ENCODE measurements at places on chromosomes 2 and 18.

DNA sequence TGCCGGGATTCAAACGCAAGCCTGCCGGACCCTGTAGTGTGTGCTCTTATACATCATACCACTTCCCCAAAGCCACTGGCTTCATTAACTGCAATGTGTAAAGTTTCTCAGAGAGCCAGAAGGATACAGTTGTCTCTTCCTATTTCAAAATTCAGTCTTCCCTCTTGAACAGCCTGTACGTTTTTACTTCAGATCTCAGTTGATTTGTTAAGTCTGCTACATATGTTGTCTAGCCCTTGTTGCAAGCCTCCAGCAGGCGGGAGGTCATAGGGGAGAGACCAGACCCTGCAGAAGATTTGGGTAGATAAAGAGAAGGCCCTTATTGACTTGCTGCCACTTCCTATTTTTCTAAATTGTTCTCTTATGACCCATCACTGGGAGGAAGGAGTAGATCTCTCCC is 56.2 kb downstream of the ARHGEF33 start:
- no peak for DNase-seq

DNA sequence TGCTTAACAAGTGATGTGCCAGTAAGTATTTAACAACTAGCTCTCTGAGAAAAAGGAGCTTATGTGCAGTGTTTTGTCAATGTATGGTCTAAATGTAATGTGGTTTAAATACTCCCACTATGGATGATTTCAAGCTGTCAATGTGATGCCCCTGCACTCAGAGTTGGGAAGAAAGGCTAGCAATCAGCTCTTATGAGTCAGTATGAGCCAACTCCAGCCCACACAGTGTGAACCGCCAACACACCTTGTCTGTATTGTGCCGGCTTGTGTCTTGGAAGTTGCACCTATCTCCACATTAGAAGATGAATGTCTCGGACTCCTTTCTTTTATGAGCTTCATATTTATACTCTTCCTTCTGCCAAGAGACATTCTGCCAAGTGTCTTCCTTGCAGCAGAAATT is 703.8 kb upstream of the RAB6C start:
- DNase-seq = no peak

DNA sequence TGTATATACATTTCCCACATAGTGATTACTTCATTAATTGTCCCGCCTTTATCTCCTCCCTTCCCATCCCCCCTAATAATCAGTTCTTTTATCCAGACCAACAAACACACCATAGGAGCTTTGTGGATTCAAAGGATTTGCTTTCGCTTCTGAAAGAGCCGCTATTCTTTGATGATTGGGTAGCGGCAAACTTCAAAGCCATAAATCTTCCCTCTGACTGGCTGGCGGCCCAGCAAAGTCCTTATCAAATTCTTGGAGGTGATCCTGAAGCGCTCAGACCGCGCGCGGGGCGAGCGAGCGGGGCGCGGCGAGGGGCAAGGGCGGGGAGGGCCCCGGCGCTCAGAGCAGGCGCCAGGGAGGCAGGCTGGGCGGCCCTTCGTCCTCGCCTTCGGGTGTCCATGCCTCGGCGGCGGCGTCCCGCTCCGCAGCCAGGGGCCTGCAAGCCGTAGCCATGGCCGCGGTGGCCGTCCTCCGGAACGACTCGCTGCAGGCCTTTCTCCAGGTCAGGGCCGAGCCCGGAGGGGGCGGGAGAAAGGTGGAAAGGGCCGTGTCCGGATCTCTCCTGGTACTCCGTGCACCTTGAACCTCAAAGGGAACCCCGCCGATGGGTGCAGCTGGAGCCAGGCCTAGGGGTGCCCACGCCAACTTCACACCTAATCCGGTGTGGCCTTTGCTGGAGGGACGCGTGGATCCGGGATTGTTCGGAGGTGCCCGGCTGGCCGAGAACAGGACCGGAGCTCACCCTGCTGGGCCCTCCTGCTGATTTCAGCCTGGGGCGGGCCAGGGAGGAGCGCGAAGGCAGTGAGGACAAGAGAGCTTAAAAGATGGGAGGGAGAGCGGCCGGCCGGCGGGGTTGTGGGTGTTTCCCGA is at the start of gene SP5:
SP5 (plus strand) TSS at position 276 of the 870 bp plus-strand sequence; CDS start at position 452, 176 bp downstream.
- no peak for DNase-seq

GRCh38 chr2:174485788-174486562 is 854 bp downstream of the GPR155 start:
- no peak for DNase-seq

GRCh38 chr2:29213888-29214291 is 98.7 kb downstream of the CLIP4 start:
- no peak for DNase-seq

DNA sequence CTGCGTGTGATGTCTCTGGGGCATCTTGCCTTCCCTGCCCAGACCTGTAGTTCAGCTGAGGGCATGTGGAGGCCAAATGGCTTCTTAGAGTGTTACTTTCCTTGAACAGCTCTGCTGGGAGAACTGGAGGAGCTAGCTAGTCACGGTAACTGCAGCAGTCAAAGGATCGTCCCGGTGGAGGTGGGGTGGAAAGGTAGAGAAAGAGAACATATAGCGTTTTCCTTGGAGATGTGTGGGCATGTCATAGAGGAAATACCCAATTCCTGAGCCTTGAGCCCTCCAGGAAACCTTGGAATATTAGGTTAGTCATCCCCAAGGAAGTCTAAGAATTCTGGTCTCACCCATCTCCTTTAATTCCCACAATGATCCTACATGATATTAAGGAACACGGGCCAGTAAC is 33.5 kb upstream of the IL37 start:
- DNase-seq = no peak

GRCh38 chr2:174835797-174836255 is 71.6 kb upstream of the CHRNA1 start:
- peak; percentile 60 for DNase-seq

GRCh38 chr18:63240531-63241316 is 78.8 kb downstream of the BCL2 start:
- no peak for DNase-seq

DNA sequence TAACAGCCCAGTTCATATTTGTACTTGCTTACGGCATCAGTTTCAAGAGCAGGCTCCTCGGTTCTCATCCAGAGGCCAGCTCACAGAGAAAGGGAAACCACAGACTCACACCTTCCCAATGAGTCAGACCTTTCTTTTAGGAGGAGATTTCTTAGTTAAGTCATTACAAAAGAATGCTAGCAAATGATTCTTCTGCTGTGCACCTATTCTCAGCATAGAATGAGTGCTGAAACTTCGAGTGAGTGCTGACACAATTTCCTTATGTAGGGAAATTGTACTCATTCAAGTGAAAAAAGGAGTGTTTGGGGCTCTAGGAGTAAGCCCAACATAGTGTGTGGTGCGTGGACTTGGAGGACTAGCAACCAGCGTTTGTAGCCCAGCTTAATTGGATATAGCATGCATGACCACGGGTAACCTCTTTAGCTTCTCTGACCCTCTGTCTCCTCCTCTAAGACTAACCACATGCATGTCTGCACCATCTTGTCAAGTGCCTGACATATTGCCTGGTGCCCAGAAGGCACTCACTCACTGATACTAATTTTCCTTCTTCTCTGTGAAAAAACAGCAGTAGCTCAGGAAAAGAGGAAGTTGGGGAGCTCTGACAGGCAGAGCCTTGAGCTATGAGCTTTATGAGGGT is 87.0 kb downstream of the ALPK2 start:
- peak; percentile 56 for DNase-seq

GRCh38 chr2:141805302-141805701 is 325.5 kb downstream of the LRP1B start:
- no peak for DNase-seq

GRCh38 chr2:122737429-122738077 is 982.1 kb downstream of the TSN start:
- no peak for DNase-seq

DNA sequence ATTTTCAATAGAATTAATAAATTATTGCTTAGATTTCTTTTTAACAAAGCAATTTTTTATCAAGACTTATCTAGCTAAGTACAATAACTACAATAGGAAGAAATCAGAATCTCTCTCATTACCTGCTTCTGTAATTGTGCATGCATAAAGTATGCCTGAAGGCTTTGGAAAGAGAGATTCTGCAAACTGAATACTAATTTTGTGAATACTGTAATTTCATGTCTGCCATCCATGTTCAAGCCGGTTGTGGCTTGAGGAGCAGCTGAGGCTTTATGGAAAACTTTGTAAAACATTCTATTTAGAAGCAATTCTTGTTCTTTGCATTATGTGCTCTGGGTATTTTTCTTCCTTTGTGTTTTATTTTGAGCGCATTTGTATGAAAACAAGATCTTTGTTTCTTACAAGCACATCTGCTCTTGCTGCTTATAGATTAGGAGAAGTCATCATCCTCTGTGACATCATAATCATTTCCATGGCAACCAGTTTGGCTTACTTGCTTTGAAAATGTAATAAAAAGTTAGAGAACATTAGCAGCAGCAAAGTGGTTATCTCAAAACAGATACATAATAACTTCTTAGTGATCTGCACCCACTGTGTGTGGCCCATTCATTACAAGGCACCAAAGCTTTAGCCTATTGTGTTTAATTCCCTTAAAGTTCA is 16.0 kb upstream of the IKZF2 start:
- no peak for DNase-seq

DNA sequence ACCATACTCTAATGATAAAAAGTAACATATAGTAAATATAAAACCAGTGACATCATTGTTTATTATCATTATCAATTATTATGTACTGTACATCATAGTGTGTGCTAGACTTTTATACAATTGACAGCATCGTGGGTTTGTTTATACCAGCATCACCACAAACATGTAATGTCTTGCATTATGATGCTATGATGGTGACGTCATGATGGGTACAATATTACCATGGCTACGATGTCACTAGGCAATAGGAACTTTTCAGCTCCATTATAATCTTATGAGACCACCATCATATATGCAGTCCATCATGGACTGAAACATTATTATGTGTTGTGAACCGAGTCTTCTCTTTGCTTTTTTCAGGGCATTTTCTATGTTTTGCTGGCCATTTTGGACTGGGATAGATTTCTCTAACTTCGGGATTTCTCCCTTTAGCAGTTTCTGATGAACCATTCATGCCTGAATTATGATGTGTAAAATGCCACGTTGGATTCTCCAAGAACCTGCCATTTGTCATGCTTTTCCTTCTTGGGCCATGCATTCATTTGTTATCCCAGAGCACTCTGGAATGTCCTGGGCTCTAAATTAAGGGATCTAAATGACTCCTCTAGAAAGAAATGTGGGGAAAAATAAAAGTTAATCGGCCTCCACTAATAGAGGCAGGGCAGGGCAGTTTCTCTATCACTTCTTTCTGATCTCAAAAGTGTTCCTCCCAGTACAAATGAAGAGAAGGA is 325.6 kb upstream of the TNP1 start:
- DNase-seq = no peak

DNA sequence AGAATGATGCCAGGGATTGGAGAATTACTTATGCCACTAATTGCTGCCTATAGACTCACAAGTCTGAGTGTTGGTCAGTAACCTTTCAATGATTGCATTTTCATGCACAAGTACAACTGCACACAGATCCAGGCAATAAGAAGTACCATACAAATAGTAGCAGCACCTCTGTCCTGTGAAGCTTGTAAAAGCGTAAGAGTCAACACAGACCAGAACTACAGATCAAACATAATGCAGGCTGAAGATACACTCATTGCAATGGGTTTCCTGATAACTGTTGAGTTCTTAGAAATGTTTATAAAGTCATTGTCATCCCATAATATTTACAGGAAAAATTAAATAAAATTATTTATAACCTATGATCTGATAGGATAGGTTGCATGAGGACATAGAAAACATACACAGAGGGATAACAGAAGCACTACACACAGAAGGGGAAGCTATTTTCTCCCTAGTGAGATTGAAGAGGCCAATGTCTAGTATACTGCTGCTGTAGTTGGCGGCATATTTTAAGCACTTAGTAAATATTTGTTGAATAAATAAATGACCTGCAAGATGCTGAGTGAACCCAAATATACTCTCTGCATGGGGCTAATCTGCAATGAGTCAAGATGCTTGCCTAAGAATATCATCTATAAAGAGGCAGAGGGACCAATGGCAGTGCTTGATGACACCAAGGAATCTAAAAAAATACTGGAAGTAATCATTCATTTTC is 5.7 kb upstream of the PIK3C3 start:
- no peak for DNase-seq

GRCh38 chr2:142533177-142533576 is 344.3 kb upstream of the KYNU start:
- DNase-seq = no peak

- no peak for DNase-seq
Observed at GRCh38 chr2:222568865-222569264, 87.0 kb downstream of the FARSB start.

DNA sequence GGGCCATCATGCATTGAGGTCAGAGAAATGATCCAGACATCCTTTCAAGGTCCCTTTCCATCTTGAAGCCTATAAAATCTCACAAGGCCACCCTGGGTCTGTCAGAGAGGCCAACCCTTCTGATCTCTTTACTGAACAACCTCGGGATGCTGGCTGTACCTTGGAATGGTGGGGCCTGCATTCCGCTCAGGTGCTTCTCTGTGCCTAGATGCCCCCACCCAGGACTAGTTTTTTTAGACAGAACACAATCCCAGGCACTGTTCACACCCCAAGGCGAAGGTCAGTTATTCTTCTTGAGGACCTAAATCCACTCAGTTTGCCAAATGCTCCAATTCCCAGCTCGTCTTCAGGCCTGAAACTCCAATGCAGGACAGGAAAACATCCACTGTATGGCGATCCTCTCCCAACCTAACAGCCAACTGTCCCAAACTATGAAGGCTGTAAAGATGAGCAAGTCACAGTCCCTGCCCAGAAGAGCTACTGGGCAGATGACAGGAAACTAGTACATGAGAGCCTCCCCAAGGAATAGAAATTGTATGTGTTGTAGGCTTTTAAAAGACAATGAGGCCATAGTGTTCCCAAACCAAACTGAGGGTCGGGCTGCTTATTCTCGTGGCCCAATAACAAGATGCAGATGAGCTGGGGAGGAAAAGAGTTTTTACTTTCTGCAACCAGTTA is 154.4 kb upstream of the ACAA2 start:
- DNase-seq = no peak

DNA sequence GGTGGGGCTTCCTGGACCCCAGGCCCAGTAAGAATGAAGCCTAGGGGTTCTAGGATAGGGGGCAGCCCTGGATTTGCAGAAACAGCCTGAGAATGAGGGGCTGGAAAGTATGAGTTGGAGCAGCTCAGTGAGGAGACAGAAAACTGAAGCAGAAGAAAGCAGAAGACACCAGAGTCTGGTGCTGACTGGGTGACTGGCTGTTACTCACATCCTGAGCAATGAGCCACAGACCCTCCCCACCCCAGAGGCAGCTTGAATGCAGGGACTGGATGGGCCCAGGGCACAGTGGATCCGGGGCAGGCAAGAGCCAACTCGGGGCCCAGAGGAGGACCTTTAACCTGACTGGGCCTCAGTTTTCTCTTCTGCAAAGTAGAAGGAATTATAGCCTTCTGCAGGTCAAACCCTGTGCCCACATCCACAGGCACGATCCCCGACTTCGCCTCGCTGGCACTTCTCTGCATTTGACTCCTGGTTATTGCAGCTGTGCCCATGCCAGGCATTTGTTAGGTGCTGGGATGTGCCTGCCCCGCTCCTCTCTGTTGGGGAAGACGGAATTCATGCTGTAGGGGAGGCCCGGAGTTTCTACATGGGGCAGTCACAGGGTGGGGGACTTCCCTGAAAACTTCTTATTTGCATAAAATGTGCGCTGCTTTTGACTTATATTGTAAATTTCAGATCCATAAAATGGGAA is 8.5 kb downstream of the STEAP3 start:
- DNase-seq = no peak

GRCh38 chr18:43719267-43719795 is 442.0 kb upstream of the SYT4 start:
- no peak for DNase-seq

GRCh38 chr18:12397254-12397653 is 10.5 kb upstream of the PRELID3A start:
- DNase-seq = no peak
